ENCODE measurements at places on chromosomes 3 and 15.

DNA sequence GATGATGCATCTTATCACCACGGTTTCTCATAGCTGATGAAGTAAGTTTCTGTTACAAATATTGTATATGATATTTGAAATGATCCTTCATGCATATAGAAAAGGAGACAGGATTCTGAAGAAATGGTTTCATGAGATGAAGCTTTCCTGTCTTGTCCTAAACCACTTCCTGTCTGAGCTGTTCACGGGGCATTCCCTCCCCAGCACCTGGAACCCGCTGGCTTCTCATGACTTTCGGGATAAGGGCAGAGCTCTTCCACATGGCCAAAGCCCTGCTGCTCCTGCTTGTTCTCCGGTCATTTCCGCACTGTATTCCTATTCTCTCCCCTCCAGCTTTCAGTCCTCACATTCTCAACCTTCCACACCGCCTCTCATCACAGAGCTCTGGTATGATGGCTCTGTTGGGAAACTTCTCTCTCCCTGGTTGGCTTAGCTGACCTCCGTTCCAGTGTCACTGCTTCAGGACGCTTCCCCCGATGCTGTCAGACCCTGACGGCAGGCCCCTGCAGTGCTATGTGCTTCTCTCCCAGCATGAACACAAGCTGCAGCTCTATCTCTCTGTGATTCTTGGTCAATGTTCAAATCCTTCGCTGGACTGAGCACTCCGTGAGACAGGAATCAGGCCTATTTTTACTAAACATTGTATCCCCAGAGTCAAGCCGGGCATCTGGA, 86.9 kb upstream of the HERC1 start:
- no peak for DNase-seq

DNA sequence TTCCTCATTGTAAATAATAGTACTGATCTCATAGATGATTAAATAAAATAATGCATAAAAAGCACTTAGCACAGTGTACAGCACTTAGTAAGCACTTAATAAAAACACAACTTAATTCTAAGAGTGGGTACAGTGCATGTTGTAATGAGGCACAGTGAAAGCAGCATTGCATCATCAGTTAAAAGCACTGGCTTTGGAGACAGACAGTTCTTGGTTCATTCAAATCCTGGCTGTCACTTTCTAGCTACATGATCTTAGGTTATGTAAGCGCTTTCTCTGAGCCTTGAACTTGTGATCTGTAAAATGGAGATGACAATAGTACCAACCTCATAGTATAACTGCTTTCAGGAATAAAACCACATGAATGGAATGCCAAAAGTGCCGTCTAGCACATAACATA, 151.5 kb downstream of the DPH6 start:
- no peak for DNase-seq

GRCh38 chr3:66797889-66798560, 200.1 kb upstream of the KBTBD8 start:
- DNase-seq, result no peak

GRCh38 chr3:25604107-25604805, 60.5 kb downstream of the TOP2B start:
- DNase-seq, result no peak

- DNase-seq, result no peak
These were observed 320.9 kb downstream of the MAGI1 start for GRCh38 chr3:65717676-65718346.

DNA sequence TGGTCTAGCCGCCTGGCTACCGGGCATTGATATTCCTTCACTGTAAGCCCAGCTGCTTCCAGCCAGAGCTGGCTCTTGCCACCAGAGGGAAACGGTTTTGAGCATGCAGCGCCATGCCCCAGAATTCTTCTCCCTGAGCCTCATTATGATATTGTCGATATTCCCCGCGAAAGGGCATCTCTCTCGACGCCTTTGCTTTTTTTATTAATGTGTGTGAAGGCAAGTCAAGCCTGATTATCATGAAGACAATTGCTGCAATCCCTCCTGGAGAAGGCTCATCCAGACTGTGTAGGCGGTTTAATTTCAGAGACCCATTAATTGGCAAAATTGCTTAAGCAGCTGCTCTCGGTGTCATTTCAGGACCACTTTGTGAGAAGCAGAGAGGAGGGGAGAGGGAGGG, 321.2 kb upstream of the TLE3 start:
- DNase-seq, result no peak

DNA sequence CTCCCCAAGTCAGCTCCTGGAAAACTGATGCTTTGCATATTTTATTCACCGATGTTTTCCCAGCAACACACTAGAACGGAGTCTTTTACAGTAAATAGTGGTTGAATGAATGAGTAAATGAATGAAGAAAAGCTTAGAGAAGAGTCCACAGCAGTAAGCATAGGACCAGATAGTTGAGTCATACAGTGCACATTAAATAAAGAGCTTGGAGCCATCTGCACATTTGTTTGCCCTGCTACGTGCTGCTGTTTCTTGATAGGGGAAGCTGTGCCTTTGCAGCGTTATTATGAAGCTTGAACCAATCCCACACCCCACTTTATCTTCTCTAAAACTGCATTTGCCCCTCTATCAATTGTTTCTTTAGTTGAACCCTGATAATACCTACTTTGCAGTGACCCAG, 1.2 kb downstream of the FAM98B start:
- DNase-seq, result no peak
